ENCODE measurements at places on chromosomes 5 and 9.

DNA sequence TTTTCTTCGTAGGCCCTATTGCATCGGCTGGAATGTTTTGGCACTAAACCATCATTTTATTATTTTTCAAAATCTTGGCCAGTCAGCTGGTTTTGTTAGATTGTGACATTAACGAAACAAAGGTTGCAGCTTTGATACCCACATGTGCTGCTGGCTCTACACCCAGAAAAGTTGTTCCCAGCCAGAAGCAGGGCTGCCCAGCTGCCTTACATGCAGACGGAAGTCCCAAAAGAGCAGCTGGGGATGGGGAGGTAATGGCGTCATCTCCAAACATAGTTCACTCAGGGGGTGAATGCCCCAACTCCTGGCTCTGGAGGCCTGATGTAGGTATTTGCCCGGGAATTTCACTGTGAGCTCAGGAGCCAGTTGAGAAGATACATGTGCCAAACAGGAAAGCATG is 23.3 kb downstream of the TMEM171 start:
- no peak for DNase-seq

GRCh38 chr9:18921366-18922075 is 111.5 kb downstream of the SAXO1 start:
- no peak for DNase-seq

GRCh38 chr5:15009420-15009819 is 137.8 kb upstream of the ANKH start:
- no peak for DNase-seq

DNA sequence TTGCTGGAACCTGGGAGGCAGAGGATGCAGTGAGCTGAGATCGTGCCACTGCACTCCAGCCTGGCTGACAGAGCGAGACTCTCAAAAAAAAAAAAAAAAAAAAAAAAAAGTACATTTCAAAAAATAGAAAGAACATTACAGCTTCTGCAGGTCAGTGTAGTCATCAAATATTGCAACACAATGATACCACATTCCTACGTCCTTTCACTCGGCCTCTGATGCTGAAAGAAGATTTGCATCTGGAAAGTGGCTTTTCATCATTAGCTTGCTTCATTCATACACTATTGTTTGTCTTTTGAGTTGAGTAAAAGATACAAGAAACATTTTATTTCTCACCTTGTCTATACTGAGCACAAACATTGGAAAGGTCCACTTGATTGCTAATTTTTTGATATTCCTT is 59.6 kb upstream of the CPLANE1 start:
- DNase-seq: no peak

DNA sequence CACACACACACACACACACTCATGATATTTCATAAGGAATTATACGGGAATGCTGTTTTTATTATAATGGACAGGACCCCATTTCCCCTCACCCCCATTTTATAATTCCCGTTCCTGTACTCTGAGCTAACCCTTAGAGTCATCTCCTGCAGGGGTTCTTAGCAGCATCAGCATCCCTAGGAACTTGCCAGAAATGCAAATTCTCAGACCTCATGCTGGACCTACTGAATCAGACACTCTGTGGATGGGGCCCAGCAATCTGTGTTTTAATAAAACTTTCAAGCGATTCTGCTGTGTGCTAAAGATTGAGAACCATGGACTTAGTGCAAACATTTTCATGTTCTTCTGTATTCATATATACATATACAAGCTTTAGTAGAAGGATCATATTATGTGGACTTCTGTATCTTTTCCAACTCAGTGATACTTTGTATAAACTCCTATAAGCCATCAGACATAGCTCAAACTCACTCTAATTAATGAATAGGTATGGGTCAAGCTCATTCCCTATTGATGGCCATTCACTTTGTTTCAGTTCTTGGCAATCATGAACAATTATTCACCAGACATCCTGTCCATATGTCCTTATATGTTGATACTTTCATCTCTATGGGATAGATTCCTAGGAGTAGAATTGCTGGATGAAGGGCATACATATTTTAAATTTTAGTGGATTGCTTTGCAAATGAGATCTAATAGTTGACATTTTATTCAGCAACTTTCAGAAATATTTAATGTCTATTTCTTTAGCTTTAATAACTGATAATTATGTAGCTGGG is 65.5 kb downstream of the ARHGEF28 start:
- DNase-seq: no peak

- DNase-seq: peak; percentile 69
Observed at GRCh38 chr9:88387552-88388202, 567 bp upstream of the SPIN1 start.

DNA sequence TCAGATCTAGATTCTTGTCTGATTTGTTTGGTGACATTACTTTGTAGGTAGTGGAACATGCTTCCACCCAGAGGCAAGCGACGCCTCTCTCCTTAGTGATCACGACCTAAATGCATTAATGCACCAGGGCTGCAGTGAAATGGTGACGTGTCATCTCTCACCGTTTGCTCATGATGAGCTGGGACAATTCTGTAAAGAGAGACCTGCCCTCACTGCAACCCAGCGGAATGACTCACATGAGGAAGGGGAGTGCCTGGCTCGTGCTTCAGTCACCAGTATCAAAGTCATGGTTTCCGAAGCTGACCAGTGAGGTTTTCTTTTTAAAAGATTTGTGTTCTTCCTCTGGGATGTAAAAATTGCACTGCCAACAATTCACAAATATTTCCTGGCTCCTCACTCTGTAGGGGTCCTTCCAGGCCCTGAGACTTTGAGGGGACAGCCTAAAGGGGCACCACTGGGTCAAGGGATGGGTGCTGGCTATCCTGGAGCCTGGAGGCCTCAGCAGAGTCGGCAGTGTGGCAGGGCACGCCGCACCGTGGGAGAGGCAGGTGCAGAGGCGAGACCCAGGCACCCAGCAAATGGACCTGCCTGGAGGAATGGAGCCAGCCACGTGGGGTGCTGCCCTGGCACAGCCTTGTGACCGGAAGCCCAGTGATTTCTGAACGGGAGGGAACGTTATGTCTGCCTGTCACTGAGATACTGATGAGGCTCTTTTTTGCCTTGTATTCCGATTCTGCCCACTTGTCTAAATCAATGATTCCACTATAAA is 17.3 kb downstream of the QSOX2 start:
- DNase-seq: peak; percentile 53

- DNase-seq: no peak
Observed at GRCh38 chr5:88872971-88873370, 10.0 kb downstream of the MEF2C start.

- DNase-seq: no peak
Observed at GRCh38 chr5:176658817-176659511, 11.7 kb downstream of the TSPAN17 start.

- DNase-seq: peak; percentile 89
Observed at GRCh38 chr9:121725008-121725775, 73.8 kb downstream of the DAB2IP start.

GRCh38 chr5:124277767-124278545 is 468.5 kb downstream of the ZNF608 start:
- no peak for DNase-seq

- no peak for DNase-seq
Observed at GRCh38 chr9:84357275-84357674, 16.7 kb upstream of the SLC28A3 start.

DNA sequence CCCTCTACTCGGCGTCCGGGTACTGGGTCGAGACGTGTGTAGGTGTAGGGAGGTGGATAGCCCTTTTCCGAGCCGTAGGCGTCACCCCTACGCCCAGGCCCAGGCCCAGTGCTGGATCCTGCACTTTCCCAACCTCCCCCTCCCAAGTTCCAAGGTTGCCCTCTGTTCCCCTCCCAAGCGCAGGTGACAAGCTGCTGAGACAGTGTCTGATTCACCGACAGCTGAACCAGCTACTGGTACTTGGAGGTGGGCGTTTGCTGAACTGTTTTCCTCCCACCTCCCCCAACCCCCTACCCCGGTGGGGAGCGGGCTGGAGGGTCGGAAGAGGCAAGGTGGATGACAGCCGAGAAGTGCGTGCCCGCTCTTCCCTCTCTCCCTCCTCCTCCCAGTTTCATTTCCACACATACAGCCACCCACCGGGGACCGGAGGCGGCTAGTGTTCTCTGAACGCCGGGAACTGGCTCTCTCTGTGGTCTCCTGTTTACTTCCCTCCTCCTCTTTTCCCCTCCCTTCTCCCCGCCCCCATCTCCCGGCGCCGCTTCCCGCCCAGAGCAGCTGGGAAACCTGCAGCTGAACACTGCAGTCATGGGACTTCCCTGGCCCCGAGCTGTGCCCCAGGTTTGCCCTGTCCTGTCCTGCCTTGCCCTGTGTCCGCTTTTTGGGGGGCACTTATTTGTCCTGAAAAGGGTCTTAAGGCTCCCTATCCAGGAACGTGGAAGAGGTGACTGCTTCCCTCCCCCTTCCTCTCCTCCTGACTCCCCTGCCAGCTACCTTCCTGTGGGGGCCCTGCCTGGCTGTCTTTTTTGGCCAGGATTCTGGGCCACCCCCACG is 6.2 kb upstream of the KLF9 start:
- DNase-seq: peak; percentile 94

- no peak for DNase-seq
Observed at GRCh38 chr9:93890436-93890935, 64.7 kb downstream of the BARX1 start.

DNA sequence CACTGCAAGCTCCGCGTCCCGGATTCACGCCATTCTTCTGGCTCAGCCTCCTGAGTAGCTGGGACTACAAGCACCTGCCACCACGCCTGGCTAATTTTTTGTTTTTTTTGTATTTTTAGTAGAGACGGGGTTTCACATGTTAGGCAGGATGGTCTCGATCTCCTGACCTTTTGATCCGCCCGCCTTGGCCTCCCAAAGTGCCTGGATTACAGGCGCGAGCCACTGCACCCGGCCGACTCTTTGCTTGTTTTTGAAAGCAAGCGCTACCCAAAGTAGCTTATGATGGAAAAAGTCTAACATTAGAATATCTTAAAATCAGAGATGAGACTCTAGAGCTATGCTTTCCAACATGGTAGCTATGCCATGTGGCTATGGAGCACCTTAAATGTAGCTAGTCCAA is 585.5 kb upstream of the ITGA1 start:
- no peak for DNase-seq

DNA sequence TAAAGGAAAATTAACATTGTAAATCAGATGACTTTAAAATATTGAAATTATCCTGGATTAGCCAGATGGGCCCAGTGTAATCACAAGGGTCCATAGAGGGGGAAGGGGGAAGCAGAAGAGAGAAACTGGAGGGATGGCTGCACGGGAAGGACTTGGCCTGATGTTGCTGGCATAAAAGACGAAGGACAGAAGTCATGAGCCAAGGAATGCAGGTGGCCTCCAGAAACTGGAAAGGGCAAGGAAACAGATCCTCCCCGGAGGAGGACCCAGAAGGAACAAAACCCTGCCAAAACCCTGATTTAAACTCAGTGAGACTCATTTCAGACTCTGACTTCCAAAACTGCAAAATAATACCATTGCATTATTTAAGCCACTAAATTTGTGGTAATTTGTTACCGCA is 100.2 kb downstream of the ADAMTS2 start:
- DNase-seq: no peak

GRCh38 chr5:45694971-45695803 is 993 bp downstream of the HCN1 start:
- DNase-seq: peak; percentile 56

DNA sequence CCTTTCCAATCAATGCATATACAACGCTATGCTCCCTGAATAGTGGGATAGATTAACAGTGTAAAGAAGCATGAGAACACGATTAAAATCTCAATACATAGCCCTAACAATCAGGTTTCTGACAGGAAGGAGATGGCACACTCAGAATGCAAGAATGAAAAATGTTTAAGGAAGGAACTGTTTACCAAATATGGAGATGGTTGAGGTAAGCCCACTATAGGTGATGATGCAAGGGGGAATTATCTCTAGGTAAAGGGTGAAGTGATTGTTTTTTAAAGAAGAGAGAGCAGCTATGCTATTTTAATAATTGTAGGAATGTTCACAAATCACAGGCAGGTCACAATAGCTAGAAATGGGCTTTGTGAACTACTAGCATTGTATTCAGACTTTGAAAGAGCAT is 302.4 kb downstream of the CHSY3 start:
- no peak for DNase-seq

GRCh38 chr9:87275047-87275725 is 222.5 kb upstream of the DAPK1 start:
- DNase-seq: no peak

DNA sequence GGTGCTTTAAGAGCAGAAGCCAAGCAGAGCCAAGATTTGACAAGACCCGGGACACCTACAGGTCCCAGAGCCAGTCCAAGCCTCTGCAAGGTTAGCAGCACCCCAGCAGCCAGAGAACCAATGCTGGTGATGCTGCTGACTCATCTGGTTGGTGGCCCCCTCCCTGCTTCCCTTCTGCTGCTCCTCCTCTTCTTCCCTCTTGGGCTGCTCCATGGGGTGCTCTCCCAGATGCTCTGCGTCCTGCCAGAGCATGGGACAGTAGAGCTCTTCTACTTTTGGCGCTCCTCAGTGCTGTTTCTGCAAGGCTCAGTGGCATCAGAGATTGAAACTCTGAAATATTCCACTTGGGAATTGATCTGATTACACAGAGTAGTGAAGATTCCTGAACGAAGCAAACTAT is 76.1 kb upstream of the SAP30L start:
- DNase-seq: no peak

- DNase-seq: no peak
Observed at GRCh38 chr5:167726642-167727041, 564.8 kb upstream of the WWC1 start.

GRCh38 chr5:151571270-151572173 is 19.6 kb downstream of the FAT2 start:
- no peak for DNase-seq

DNA sequence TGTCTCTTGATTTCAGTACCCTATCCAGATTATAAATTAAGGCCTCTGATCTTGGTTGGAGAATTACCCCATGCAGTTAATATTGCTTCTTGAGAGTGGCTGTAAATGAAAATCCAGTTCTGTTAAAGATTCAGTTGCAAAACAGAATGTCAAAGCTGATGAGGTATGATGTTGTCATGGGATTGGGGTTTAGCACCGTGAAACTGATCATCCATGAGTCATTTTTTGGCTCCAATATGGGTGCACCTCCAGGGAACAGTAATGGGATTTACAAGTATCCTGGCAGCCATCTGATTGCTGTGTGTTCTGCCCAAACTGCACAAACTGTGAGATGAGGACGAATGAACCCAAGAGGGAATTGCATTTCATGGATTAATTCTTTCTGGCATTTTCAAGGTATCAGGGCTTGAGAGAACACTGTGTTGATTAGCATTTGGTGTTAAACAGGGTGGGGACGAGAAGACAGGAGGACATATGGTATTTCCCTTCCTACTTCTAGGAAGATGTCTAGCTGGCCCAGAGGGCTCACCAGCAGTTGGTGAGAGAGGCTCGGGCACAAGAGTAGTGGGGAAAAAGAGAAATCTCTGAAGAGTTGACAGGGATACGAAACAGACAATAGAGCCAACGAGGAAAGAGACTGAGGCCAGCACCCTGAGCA is 214.7 kb downstream of the GAS1 start:
- no peak for DNase-seq

DNA sequence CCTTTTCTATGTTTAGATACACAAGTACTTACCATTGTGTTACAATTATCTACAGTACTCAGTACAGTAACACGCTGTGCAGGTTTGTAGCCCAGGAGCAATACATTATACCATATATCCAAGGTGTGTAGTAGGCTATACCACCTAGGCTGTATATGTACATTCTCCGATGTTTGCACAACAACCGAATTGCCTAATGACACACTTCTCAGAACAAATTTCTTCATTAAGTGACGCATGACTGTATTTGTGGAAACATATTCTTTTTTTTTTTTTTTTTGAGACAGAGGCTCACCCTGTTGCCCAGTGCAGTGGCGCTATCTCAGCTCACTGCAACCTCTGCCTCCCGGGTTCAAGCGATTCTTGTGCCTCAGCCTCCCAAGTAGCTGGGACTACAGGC is 4.0 kb upstream of the RAD23B start:
- DNase-seq: no peak
